CD14-positive monocyte (primary cell): ENCODE measurements at places on chromosomes 5 and 9.

DNA sequence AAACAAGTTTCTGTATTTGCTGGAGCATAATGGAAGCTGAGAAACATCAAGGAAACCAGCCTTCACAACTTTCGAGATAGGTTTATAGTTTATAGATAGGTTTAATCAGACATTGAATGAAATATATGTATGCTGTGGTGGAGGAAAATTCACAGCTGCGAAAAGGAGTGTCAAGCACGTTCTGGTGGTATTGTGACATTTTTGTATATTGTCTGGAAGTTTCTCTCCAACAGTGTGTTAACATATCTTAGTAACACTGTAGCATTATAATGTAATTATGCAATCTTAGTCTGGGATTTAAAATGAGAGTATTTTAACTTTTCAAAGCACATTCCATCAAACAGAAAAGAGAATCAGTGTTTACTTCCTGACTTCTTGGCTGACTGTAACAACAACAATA lies 50.0 kb downstream of the FCHO2 start:
- DNase-seq: no peak

DNA sequence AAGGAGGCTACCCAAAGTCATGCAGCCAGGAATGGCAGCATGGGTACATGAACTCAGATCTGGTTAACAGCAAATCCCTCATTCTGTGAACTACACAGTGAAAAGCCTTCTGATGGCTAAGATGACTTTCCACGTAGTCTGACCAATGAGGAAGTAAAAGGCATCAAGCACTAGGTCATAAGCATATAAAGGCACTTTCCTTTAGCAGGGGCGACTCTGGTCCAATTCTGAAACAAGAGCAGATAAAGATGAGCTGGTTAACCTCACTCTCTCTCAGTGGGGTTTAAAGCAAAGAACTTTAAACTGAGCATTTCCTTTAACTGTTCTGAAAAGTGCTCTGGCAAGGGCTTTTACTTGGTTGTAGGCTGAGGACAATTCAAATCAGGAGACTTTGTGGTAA lies 21.1 kb downstream of the PSMB7 start:
- DNase-seq: peak; percentile 66

DNA sequence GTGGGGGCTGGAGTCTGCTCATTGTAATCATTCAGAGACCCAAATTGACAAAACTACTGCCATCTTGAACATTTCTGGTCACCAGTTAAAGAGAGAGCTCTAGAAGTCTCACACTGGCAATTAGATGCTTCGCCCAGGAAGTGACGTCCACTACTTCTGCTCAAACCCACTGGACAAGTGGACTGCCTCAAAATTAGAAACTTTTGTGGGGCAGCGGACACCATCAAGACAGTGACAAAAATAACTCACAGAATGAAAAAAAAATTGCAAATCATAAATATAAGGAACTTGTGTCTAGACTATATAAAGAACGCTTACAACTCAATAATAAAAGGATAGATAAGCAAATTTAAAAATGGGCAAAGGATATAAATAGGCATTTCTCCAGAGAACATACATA lies 9.8 kb upstream of the SLC46A2 start:
- DNase-seq: no peak

- no peak for DNase-seq
Measured at GRCh38 chr5:145056800-145057199, 778.3 kb downstream of the PRELID2 start.

DNA sequence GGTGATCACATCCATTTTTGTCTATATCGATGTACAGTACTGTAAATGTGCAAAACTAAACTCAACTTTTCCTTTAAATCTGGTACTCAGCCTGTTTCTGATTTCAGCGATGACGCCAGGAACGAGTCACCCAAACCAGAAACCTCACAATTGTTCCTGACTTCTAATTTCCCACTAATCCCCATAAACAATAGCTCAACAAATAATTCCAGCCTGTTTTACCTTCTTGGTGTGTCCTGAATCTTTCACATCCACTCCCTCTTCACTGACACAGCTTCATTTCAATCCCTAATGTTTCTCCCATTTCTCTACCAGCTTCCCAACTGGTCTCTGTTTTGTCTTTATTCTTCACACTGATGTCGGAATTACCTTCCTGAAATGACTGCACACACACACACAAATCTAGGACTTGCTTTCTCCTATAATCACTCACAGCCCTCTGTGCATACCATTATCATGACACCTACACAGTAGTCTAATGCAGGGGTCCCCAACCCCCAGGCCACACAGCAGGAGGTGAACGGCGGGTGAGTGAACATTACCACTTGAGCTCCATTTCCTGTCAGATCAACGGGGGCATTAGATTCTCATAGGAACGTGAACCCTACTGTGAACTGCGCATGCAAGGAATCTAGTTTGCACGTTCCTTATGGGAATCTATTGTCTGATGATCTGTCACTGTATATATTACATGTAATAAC lies 97.8 kb upstream of the SLC30A5 start:
- DNase-seq: no peak

DNA sequence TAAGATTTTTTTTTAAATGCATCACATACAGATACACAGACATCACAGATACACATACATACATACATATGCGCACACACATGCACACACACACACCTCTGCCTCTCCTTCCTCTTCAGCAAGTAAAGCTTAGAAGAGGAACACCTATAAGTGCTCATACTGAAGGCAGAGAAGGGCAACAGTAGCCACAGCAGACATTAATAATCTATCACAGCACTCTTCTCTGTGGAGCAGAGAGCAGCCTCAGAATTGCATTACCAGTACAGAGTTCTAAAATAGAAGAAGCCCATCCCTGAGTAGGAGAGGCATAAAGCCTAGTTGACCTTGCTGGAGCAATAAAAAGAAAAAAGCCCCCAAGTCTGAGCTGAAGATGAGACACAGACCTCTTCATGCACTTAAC lies 110.6 kb downstream of the MLLT3 start:
- DNase-seq: no peak

DNA sequence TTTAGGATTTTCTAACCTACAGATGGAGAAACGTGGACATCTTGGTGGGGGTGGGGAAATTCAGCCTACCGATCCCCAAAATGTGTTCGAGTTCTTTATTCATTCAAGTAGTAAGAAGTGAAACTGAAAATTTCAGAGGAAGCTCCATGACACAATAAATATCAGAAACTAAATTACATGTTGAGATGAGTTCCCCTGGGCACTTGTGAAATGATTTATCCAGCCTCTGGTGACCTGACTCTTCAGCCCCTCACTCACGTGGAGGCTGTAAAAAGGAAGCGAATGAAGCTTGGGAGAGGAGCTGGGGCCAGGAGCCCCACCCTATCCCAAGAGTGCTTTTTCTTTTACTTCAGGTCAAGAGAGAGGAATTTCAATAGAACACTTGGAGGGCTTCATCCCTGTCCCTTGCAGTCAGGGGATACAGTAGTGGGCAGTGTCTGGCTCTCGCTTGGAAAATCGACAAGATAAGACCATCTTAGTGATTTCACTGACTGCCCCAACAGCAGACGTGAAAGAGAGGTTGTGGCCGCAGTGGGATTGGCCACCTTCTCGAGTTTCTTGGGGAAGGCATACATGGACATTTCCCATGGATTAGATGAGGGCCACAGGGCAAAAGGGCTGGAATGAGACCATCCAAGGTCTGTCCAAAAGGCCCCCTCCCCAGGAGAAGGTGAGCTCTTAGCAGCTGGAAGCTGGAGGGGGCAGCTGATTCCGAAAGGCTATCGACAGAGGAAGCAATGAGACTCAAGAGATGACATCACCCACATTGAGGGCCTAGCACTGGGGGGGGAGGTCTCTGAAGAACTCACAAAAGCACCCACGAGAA lies 76.8 kb upstream of the SH3PXD2B start:
- no peak for DNase-seq

DNA sequence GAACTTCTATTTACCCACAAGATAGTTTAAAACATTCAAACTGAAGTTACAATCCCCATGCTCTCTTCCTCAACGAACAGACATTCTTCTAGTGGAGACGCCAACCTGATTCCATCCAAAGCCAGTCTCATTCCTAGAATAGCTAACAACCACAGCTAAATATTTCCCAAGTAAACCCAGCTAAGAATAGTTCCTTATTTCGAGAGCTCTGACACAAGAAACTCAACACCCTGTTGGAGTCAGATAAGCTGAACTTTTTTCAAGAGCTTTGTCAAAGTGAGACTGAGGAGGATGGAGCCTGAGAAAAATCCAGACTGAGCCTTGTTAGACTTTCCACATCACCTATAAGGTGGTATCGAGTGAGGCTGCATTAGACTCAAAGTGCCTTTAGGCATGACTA lies 56.7 kb upstream of the RPS23 start:
- DNase-seq: no peak

- DNase-seq: no peak
Measured at GRCh38 chr5:96809921-96810320, 2.2 kb upstream of the ERAP1 start.

DNA sequence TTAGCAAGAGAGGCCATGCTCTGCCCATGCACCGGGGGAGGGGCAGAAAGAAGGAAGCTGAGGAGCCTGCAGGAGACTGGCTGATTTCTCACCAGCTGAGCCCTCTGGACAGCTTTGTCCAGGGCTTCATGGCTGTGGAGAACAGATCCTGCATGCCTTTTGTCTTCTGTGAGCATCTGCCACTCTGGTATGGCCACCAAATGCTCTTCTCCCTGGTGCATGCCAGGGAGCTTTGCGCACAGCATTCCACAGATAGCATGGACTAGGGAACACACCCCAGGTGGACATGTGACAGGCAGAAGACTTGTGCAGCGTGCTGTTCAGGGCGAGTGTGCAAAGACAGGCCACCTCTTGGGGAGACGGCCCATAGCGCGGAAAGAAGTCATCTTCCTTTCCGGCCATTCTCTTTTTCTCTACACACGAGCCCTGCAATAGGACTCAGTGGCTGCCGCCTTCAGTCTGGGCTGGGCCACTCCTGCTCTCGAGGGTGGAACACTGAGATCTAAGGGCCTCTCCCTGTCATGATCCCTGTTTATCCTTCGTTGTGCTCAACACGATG lies 56.7 kb downstream of the GADD45G start:
- peak; percentile 48 for DNase-seq

DNA sequence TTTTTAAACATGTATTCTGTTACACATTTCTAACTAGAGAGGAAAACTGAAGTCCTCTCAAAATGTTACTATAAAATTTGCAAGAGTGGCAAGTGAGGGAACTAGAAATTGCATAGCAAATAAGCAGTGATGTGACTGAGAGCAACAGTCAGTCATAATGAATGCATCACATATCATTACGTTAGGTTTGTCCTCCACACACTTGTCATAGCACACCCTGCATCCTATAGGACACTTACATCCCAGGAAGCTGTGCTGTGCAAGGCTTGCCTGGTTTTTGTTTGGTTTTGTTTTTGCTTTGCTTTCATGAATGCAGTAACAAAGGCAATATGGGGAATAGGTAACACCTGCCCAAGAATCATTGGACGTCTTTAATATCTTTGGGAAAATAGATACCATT lies 10.8 kb downstream of the NFIB start:
- DNase-seq: no peak

- DNase-seq: no peak
Measured at GRCh38 chr5:7676455-7676854, 174.5 kb downstream of the CFAP90 start.

DNA sequence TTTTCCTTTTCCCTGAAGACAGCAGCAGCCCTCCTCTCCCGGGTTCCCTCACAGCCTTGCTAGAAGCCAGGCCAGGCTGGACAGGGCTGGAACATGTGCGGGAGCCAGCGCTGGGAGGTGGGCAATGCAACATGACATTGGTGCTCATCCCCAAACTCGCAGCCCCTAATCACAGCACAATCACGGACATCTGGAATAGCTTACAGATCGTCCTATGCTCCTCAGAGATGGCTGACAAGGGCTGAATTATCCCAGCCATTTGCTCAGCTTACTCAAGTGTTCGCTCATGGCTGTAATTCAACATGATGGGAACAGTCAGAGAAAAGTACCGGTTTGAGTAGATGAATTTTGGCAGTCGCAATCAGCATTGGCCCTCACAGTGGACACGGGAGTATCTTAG lies 49.8 kb downstream of the FSTL4 start:
- DNase-seq: no peak
